ENCODE measurements at places on chromosomes 2 and 18.

GRCh38 chr2:174485788-174486562 lies 854 bp downstream of the GPR155 start:
- no peak for DNase-seq

DNA sequence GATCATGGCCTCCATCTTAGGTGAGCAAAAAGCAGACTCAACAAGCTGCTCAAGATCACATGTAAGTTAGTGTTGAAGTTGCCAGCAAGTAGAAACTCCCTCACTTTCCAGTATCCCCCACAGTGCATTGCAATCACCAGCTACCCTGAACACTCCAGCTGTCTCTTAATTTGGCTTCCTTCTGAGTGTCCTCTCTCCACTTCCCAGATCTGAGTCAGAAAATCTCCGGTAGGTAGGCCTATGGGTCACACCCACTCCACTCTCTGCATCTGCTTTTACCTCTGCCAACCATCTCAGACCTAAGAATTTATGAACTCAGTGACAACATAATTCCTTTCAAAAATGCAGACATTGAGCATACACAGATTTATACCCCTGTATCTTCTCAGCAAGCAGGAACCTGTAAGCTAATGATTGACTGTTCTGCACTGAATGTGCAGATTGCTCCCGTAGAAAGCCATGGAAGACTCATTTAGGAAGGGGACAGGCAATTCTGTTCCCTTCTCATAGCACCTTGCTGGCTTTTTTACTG lies 656.9 kb downstream of the EPHA4 start:
- DNase-seq: no peak

DNA sequence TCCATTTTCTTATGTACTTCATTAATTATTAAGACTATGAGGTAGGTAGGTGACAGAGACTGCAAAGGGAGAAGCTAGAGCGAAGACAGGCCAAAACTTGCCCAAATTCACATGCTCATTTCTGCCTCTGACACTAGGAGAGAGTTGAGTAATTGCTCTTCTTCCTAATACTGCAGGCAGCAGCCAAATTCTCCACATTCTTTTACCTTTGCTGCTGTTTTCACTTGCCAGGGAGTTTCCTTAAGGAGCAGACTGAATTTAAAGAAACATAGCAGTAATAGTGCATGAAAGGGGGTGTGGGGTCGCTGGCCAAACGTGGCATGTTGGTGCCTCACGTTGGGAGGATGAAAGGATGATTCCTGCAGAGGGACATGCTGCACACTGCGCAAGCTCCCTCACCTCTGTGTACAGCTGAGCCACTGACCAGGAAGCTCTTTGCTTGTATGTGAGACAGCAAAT lies 12.3 kb downstream of the CRIM1 start:
- no peak for DNase-seq

GRCh38 chr2:136068581-136069227 lies 49.2 kb downstream of the CXCR4 start:
- no peak for DNase-seq

- no peak for DNase-seq
Observed at GRCh38 chr2:38590053-38590452, 12.7 kb downstream of the HNRNPLL start.

DNA sequence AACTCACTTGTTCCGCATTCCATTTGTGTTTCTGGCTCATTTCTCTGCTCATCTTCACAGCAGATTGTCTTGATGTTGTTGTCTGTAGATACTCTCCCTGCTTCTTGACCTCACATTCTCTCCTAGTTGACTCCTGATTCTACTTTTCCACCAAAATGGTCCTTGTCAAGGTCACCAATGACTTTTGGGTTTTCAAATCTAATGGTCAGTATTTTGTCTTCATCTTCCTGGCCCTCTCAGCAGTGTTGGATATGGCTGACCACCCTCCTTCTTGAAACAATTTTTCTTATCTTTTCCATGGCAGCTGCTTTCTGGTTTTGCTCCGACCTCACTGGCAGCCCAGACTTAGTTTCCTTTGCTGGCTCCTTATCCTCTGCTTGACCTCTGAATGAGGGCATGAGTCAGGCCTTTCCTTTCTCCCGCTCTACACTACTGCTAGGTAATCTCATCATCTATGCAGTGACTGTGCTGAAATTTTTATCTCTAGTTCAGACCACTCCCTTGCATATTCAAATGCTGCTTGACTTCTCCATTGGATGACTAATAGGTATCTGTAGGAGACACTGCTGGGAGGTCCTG lies 386.6 kb upstream of the SPRED2 start:
- DNase-seq: no peak

DNA sequence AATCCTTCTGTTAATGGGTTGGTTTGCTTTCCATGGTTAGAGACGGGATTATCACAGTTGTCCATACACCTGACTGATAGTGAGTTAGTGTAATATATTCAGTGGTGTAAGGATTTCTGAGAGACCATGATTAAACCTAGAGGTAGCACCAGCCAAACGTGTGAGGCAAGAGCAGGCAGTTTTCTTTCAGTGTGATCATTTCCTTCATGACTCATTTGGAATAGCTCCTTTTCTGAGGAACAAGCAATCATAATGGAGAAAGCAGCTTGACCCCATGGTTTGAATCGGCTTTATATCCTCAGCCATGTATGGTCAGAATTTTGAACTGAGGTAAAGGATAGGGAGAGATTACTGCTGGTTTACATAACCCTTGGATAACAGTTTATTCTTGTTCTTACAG lies 2.9 kb downstream of the MXD1 start:
- no peak for DNase-seq

- no peak for DNase-seq
Observed at GRCh38 chr2:237289139-237289538, 124.8 kb downstream of the COL6A3 start.

- DNase-seq: no peak
Observed at GRCh38 chr2:236743039-236743920, 173.7 kb downstream of the ACKR3 start.

GRCh38 chr2:102386004-102386403 lies 30.4 kb downstream of the IL18R1 start:
- DNase-seq: no peak

- no peak for DNase-seq
Observed at GRCh38 chr18:41966943-41967342, 11.9 kb downstream of the PIK3C3 start.

- DNase-seq: no peak
Observed at GRCh38 chr2:56009758-56010458, 86.3 kb upstream of the EFEMP1 start.

- no peak for DNase-seq
Observed at GRCh38 chr2:29325544-29325943, 210.3 kb downstream of the CLIP4 start.

DNA sequence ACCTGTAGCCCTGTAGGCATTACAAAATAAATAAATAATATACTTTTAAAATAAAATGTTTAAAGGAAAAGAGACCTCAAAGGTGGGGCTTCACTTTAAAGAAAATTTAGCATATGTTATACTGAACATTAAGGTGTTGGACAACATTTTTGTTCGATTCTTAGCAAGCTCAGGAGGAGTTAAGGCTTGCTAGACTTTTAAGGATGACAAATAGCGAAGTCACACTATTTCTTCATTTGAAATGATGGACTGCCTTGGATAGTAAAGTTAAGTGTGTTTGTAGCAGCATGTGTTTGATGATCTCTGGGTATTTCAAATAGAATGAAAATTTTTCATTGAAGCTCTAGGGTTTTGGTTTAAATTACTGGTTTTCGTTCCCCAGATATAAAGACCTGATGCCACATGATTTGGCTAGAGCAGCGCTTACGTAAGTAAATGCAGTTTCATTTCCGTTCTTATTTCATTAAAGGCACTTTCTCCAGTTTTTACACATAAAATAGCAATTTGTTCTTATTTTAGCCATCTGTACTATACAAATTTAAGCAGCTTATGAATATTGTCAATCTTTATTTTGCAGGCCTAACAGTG lies 24.9 kb downstream of the HADHB start:
- no peak for DNase-seq

DNA sequence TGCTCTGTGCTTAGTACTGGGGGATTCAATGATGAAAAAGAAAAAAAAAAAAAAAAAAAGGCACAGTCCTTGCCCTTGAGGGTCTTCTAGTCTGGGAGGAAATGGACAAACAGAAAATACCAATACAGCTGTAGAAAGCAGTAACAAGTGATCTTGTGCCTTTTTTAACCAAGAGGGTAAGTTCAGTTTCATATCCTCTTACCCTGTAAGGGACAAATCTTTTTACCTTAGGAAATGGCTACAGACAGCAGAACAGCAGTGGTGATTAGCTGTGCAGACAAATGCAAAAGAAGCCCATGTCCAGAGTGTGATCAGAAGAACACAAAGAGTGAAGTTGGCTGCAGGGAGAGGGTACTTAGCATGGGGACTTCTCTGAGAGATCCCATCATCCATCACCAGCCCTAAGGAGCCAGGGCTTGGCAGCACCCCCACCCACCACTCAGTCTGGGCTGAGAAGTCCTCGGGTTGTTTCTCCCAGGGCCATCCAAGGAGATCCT lies 102.9 kb downstream of the ALPK2 start:
- DNase-seq: no peak

DNA sequence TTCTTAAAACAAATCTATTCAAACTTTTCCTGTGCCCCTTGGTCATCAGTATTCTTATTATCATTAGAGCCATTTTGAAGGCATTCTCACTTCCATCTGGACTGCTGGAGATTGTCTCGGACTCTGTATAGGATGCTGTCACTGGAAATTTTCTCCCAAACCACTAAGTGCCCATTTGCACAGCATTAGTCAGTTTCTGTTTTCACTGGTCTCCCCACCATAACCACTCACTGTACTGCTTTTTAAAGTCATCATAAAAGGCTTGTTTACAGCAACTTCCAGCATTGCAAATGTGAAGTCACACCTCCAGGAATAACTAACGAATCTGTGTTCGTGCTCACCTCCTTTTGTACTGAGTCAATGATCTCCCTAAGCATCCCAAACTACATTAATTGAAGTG lies 150.9 kb upstream of the SERTAD2 start:
- DNase-seq: no peak

All from nucleus accumbens (tissue), 56 donors.